ENCODE measurements at places on chromosomes 7 and 10.

DNA sequence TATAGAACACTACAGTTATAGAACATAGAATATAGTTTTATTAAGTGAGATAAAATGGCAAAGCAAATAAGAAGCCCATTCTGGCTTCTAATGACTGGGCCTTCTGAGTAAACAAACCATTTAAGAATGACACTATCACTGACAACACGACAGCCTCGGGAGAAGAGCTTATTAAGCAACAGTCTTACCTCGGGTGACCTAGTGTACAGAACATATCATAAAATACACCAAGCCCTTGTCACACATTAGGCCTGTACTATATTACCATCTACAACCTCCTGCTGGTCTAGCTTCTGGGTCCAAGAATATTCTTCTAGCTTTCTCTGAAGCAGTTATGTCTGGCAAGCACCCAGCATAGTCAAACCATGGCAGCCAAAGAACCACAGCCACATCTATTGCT, 32.0 kb downstream of the CCDC186 start:
- DNase-seq = no peak

- no peak for DNase-seq
Measured at GRCh38 chr7:32519763-32520162, 24.5 kb downstream of the AVL9 start.

GRCh38 chr10:22285130-22285529, 31.1 kb upstream of the COMMD3 start:
- DNase-seq = no peak

DNA sequence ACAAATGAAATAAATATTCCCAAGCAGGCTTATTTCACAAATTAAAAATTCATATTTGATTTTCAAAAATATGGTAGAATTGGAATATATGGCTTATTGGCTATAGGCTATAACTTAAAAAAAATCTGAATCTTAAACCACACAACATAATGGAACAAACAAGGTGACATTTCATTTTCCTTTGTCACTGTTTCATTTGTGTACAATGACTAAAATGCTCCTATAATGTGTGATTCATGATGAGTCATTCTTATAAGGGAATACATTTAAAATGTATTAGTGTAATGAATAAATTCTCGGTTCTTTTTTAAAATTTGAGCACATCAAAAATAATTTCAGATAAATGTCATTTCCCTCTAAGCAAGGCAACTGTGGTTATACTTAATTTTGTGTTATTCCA, 148.0 kb upstream of the ANK3 start:
- DNase-seq = no peak

GRCh38 chr10:78805176-78805575, 263.6 kb upstream of the ZMIZ1 start:
- DNase-seq = no peak

- no peak for DNase-seq
Measured at GRCh38 chr7:152871678-152872060, 112.1 kb downstream of the ACTR3B start.

- DNase-seq = no peak
Measured at GRCh38 chr10:22874189-22874854, 53.5 kb upstream of the ARMC3 start.

DNA sequence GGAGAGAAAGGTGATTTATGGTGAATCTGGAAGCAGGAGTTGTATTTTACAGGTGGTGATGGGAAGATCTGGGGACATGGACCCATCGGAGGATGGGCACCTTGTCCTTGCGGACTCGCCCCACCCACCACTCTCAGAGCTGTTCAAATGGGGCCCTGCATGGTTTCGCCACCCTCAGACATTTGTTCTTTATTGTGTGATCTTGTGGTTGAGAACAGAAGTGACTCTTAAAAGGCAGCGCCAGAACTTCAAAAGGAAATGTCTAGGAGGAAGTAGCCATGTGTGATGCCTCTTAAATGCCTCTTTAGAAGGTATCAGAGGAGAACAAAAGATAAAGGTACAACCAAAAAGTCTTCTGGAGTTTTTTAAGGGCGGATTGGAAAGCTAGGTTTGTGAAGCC, 205.7 kb downstream of the KIAA1217 start:
- no peak for DNase-seq

DNA sequence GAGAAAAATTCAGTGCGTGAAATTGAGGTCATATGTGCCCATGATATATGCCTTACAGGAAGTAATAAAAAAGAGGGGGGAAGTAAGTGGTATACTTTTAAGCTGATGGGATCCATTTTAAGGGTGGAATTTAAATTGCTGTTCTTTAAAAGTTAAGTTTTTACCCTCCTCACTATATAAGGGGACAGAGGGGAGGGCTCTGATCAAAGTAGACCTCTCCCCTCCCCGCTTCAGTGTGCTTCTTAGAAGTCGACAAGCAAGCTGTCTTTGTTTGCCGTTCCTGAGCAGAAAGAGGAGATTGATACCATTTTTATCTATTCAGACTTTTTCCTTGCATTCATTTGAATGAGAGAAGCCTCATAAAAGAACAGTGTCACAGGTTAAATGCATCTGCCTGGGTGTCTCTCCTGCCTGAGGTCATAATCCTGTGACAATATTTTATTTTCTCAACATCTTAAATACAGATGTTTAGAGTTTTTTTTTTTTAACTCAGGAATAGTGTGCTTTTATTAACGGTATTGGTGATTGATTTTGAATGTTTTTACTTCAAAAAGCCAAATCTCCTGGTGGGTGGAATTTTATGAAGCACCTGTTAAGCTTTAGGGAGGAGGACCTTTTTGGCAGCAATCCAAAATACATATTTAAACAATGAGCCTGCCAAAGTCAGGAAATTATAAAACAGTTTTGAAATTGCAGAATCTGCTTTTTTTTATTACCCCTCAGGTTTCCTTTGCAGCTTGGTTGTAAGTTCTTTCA, 141.7 kb downstream of the KAT6B start:
- no peak for DNase-seq

DNA sequence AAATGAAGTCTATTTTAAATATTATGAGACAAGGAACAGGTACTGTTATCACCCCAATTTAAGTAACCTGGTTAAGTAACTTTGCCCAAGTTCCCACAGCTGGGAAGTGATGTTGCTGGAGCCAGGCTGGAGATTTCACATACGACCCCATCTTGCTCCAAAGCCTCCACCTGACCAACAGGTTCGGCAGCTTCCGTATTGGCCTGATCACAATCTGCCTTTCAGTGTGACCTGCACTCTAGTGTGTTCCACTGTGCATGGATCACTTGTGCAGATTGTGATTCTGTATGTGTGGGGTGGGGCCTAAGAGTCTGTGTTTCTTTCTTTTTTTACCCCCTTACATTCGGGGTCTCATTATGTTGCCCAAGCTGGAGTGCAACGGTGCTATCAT, 66.1 kb downstream of the PRTFDC1 start:
- DNase-seq = no peak

- DNase-seq = no peak
Measured at GRCh38 chr10:93254180-93254853, 180.6 kb downstream of the CYP26A1 start.

GRCh38 chr10:61136139-61136538, 192.2 kb upstream of the RHOBTB1 start:
- DNase-seq = no peak

GRCh38 chr7:70032649-70033048, 434.4 kb downstream of the AUTS2 start:
- no peak for DNase-seq

GRCh38 chr7:103989200-103989784, at the start of gene RELN:
Gene RELN, minus strand, starts transcription at chr7:103989658. Its CDS starts 302 bp downstream, at chr7:103989356.
- DNase-seq = no peak

GRCh38 chr10:123027861-123028260, 19.1 kb downstream of the ACADSB start:
- DNase-seq = no peak

- DNase-seq = no peak
Measured at GRCh38 chr7:46165276-46165675, 244.2 kb upstream of the IGFBP3 start.

- no peak for DNase-seq
Measured at GRCh38 chr10:97117372-97117771, 68.4 kb downstream of the SLIT1 start.

DNA sequence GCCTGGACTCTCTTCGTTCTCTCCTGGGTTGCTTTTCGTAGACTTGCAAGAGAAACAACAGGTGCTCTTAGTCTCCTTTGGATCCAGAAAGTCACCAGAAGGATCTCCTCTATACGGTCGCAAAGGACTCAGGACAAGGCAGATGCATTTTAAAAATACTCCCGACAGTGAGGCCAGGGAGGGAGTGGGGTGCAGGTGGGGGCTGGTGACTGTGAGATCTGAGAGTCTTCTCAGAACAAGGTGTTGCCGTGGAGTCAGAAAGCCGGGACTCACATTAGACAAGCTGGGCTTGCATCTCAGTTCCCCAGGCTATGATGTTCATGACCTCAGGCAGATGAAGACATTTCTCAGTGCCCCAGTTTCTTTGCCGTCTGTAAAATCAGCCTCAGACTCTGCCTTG, 507.2 kb downstream of the TCERG1L start:
- no peak for DNase-seq

DNA sequence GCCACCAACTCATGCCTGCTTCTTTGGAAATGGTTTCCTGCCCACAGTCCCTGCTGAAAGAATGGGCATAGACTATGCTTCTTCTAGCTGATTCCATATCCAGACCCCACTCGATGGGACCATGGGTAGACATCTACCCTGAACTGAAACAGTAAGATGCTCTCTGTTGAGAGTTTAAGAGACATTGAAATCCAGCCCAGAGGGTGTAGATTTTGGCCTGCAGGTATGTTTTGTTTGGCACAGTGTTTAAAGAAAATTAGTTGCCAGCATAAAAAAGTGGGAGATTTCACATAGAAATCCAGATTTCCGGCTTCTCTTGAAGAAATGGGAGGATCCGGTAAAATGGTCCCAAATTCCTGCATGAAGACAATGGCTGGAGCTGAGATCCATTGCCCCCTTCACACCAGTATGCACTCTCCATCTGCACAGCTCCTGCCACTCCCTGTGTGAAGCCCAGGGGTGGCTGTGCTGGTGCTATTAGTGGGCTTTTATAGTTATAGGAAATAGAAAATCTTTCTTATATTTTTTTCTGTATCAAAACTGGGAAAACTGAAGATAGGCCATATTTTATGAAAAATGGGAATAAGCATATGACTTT, 218.1 kb downstream of the PTEN start:
- DNase-seq = no peak

GRCh38 chr7:77752016-77752415, 46.2 kb downstream of the TMEM60 start:
- DNase-seq = peak; percentile 99

GRCh38 chr7:23334482-23335056, 35.4 kb downstream of the MALSU1 start:
- no peak for DNase-seq

- peak; percentile 60 for DNase-seq
Measured at GRCh38 chr7:128427289-128427891, 17.6 kb upstream of the IMPDH1 start.

- no peak for DNase-seq
Measured at GRCh38 chr7:78164459-78164858, 365.9 kb downstream of the PHTF2 start.

GRCh38 chr7:24472093-24472492, 101.2 kb upstream of the PALS2 start:
- DNase-seq = no peak

DNA sequence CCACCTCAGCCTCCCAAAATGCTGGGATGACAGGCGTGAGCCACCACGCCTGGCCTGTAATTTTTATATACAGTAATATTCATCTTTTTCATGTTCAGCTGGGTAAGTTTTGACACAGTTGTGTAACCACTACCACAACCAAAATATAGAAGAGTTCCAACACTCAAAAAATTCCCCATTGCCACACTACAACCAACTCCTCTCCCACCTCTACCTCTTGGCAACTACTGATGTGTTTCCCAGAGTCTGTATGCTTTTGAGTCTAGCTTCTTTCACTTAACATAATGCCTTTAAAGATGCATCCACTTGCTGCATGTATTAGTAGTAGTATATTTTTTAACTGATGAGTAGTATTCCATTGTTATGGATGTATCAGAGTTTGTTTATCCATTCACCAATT, 90.7 kb downstream of the SRPK2 start:
- DNase-seq = no peak

DNA sequence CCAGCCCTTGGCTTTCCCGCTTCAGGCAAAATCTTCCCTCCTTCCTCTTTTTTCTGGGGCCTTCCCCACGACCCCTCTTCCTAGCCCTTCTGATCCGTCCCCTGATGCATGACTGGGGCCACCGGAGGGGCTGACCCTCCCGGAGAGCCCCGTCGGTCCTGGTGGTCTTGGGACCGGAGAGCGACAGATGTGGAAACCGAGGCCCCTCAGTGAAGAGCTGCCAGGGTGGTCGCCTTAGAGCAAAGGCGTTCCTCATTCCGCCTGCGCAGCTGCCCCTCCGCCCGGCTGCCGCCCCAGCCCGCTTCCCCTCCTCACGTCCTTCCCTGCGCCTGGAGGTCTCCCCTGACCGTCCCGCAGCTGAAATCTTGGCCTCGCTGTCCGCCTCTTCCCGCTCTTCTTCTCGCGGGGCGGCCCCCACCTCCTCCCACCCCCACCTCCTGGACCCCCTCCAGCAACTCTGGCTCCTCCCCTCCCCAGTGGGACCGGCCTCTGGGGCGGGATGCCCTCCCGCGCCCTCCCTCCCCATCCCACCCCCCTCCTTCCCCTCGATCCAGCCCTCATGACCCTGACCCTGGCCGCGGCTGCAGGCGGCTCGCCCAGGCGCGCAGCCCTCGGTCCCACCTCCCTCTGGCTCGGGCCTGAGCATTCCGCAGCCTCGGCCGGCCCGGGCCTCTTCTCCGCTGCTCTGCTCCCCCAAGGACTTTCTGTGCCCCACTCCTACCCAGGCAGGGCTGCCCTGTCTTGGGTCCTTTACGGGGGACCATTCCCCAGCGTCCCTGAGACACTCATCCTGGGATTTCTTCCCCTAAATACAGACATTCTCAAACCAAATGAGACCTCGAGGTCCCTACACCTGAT, at the start of gene RARRES2:
RARRES2 (minus strand) TSS at position 367 of the 858 bp plus-strand sequence. CDS start 1,020 bp downstream, outside the sequence.
- no peak for DNase-seq
